ENCODE measurements at places on chromosomes 2 and 18. TPM values are rescaled to one million over a fixed set of nuclear protein-coding genes. Genes with fewer than 3 reads are reported as not detected.

The DNAJC5G gene
- total RNA-seq = not detected

The XIRP2 gene
- 0.17 TPM for total RNA-seq

The EVX2 gene
- not detected for total RNA-seq

The CHRNG gene
- total RNA-seq = not detected

The ITGA4 gene
- 31.1 TPM for total RNA-seq

The FSHR gene
- not detected for total RNA-seq

The C2orf81 gene
- total RNA-seq = 3.7 TPM

The OTOF gene
- total RNA-seq = not detected

The IL36B gene
- total RNA-seq = not detected

The MDH1B gene
- 0.34 TPM for total RNA-seq

The ATP8B1 gene
- total RNA-seq = 18.1 TPM

All from bronchus fibroblast of lung (primary cell).